ENCODE measurements at places on chromosomes 11 and 22.
A peak's percentile ranks its signal among the peaks of the same experiment; 100 is the strongest.

DNA sequence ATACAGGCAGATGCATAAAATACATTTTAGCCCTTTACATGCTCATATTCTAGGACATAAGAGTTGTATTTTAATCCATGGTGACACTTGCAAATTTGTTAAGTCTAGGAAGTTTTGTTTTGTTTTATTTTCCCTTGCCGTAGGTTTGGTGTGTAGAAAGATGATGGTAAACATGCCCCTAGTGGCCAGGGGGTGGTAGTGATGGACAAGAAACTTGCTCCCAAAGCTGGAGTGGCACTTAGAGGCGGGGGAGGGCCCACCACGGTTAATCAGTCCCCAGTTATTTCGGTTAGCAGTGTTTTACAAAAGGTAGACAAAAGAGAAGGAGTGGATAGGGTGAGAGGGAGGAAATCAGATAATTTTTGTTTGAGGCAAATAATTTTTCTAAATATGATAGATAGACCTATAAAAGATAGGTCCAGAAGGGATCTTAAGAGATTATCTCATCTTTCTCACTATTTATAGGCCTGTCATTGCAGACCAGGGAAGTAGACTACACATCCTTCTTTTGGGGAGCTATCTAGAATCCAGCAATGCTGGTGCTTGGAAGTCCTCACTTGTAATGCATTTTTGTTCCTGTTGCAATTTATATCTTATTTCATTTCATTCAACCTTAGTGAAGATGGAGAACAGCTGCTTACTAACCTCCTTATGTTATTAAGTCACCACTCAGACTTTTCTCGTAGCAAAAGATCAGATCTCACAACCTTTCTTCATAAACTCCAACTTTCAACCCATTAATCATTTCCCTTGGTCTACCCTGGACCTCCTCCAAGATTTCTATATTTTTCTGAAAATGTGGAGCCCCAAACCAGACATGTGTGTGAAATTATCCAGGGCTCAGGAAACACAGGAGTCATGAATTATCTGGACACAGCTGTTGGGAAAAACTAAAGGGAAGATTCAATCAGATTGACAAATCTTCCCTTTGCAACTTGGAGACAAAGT lies 5.9 kb upstream of the BDNF start:
- no peak for DNase-seq

DNA sequence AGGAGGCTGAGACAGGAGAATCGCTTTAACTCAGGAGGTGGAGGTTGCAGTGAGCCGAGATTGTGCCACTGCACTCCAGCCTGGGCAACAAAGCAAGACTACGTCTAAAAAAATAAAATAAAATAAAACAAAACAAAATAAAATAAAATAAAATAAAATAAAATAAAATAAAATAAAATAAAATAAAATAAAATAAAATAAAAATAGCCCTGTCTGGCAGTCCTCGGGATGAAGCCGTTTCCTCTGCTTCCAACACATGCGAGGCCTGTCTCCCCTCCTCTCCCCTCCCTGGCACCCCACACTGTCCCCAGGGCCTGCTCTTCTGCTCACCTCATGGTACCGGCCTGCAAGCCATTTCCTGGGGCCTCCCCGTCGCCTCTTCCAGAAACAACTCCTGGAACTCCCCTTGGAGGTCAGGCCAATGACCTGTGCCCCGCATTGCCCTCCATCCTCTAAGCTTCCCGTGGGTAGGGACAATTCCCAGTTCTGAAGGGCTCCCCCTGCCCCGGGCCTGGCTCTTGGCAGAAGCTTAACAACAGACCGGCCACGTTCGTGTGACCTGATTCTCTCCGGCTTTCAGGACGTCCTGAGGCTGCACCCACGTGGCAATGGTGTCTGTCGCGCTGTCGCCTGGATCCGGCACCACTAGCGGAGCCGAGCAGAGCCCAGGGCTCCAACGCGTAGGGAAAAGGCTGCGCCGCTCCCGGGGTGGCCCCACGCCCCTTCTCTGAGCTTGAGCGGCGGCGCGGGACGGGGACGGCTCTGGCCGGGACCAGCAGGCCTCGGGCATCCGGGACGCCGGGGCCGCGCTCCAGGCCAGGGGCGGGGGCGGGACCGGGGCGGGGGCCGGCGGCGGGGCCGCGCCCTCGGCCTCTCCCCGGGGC lies 456 bp upstream of the PARVB start:
- no peak for DNase-seq

GRCh38 chr22:26172389-26172990 lies 3.2 kb downstream of the SEZ6L start:
- DNase-seq, result peak; percentile 41

DNA sequence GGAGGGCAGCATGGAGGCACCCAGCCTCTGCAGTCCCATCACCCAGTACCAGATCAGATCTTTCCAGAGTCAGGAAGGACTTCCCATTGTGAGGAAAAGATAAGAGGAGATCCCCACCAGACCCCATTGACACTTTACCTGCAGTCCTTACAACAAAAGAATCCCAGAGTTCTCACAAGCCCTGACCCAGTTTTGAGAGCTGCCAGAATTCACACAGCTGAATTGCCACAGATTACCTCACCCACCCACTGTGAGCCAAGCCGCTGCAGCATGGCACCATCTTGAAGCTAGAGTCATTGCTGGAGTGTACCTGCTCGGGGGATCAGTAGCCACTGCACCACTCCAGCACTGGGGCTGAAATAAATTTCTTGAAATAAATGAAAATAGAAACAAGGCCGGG lies 91.8 kb upstream of the UBASH3B start:
- no peak for DNase-seq

DNA sequence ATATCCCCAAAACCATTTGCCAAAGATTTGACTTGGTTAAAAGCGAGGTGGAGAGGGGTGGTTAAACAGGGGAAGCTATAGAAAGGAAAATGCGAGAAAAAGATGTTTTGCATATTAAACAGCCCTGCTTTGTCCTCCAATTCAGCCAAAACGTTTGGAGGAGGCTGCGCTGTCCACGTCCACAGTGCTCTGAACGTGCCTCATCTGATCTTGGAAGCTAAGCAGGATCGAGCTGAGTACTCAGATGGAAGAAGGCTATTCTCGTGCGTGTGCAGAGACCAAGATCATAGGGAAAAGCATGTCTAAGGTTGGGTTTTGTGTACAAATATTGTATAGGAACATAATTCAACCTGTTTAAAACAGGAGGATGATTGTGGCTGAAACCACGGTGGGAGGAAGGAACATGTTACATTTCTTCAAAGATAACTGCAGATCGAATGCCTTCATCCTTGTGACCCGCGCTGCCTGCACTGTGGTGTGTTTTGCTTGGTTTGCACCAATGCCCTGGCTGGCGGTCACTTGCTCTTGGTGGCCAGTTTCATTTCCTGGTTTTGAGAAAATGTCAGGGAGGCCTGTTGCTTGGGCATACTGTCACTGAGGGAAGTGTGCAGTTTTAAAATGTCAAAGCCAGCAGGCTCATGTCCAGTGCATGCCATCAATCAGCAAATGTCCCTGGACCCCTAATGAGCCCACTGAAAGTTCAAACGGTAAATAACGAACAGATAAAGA lies 40.4 kb downstream of the FLI1 start:
- DNase-seq, result no peak

DNA sequence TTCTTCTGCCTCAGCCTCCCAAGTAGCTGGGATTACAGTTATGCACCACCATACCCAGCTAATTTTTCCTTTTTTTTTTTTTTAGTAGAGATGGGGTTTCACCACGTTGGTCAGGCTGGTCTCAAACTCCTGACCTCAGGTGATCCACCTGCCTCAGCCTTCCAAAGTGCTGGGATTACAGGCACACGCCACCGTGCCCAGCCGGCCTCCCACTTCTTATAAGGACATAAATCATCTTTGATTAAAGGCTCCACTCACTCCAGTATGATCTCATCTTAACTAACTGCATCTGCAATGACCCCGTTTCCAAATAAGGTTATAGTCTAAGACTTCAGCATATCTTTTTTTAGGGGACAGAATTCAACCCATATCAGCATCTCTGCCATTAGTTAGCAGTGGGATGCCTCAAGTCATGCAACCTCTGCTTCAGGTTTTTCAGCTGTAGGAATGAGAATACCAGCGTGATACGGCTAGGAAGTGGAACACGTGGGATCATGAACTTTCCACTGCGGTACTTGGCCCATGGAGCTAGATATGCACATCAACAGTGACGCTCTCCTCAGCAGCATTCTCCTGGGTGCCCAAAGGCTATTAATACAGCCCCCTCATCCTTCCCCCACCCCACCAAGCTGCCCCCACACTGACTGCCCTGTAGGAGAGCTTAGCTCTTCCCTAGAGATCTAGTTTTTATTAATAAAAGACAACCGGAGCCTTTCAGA lies 41.4 kb downstream of the MCHR1 start:
- no peak for DNase-seq

- DNase-seq, result no peak
Observed at GRCh38 chr22:43878079-43878795, 13.6 kb downstream of the PNPLA5 start.

DNA sequence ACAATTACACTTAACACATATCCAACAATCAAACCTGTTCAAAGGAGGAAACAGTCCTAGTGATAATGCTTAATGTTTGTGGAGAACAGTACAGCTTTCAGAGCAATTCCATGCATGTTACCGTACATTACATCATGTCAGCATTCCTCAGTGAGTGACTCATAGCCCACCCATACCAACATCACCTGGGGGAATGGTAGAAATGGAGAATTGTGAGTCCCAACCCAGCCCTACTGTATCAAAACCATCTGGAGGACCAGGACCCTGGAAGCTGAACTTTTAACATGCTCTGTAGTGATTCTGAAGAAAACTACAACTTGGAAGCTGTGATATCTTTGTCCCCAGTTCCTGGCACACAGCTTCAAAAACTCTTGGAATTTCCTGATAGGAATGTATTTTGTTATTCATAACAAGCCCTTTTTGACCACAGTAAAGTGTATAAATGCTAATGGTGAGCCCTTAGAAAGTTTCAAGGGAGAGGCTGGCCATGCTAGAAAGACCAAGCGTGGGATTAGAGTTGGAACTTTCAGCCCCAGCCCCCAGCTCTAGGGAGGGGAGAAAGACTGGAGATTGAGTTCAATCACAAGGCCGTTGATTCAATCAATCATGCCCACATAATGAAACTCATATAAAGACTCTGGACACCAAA lies 301.1 kb downstream of the BUD13 start:
- no peak for DNase-seq

DNA sequence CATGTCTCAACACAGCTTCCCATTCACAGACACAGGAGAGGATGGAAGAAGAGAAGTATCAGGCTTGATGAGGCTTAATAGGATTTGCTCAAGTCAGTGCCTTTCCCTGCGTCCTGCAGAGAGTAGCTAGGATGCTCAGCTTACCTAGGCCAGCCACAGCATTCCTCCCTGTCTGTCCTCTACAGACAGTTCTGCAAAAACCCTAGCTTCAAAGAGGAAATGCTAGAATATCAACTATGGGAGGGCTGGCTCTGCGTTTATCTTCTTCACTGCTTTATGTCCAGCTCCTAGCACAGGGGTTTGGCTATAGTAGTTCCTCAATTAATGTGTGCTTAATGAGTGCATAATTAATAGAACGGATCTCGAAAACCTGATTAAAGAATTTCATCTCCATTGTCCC lies 16.4 kb downstream of the KCNJ5 start:
- no peak for DNase-seq

DNA sequence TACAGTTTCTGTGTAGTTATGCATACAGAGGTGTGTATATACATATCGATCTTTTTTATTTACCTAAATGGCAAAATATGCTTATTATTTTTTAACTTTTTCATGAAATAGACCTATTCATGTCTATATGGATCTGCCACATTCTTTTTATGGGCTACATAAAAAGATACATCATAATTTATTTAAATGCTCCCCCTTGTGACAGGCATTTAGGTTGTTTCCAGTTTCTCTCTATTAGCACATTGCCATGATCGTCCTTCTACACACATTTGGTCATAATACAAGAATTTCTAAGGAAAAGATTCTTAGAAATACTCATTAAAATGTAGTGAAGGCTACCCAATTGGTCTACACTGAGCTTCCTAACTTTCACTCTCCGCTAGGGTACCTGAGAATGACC lies 1067.4 kb downstream of the OPCML start:
- no peak for DNase-seq

DNA sequence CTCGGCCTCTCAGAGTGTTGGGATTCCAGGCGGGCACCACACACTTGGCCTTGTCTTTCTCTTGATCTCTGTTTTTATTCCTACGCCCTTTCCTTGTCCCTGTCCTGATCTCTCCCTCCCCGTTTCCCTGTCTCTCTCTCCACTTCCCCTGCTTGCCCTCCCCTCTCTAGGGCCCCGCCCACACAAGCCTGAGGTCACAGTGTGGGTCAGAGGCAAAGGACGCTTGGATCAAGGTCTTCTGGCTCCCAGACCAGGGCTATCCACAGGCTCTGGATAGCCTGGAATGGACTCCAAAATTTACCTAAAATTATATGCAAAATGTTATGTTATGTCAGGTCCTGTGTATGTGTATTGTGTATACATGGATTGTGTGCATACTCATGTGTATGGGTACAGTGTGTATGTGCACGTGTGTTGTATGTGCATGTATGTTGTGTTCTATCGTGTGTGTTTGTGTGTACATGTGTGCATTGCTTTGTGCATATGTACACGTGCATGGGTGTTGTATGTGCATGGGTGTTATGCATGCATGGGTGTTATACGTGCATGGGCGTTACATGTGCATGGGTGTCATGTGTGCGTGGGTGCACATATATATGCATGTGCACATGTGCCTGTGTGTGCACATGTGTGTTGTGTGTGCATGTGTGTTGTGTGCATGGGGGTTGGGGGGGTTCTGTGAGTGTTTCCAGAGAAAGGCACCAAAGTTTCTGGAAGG lies 38.3 kb downstream of the TP53I11 start:
- no peak for DNase-seq

DNA sequence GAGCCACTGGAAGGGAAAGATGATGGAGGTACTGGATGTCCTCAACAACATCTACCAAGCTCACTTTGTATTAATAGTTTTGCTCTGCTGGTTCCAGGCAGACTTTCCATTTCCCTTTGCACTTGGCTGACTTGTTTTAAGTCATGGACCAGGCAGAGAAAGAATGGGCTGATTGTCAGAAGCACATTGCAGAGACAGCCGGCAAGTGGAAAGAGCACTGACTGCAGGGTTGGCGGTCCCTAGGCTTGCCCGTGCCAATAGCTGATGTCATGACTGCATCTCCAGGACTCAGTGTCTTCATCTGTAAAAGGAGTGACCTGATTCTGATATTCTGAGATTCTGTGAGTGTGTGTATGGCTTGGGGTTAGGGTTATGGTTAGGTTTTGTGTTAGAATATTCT lies 20.9 kb upstream of the NNMT start:
- no peak for DNase-seq

DNA sequence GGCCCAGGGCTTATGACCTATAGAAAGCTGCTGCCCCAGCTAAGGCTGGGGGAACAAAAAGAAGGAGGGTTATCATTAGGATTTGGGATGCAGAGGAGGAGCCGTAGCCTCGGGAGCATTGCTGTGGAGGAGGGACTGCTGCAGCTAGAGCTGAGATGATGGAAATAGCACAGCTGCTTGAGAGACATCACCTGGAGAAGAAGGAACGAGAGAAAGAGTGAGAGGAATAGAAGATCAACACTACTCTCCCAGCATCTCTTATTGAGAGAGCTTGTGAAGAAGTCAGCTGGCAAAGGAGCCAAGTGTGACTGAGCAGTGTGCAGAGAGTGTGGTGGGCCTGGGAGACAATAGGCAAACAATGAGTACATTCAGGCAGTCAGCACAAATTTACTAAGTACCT lies 100.7 kb upstream of the PLET1 start:
- DNase-seq, result no peak

- no peak for DNase-seq
Observed at GRCh38 chr11:15775015-15775541, 581.3 kb downstream of the SOX6 start.

GRCh38 chr11:91194546-91194945 lies 971.7 kb upstream of the CHORDC1 start:
- DNase-seq, result peak; percentile 37

GRCh38 chr11:118042141-118042540 lies 34.7 kb upstream of the TMPRSS4 start:
- no peak for DNase-seq
